HCEC 1CT (cell line): ENCODE measurements at places on chromosomes 11 and 22.
A peak's percentile ranks its signal among the peaks of the same experiment; 100 is the strongest.

DNA sequence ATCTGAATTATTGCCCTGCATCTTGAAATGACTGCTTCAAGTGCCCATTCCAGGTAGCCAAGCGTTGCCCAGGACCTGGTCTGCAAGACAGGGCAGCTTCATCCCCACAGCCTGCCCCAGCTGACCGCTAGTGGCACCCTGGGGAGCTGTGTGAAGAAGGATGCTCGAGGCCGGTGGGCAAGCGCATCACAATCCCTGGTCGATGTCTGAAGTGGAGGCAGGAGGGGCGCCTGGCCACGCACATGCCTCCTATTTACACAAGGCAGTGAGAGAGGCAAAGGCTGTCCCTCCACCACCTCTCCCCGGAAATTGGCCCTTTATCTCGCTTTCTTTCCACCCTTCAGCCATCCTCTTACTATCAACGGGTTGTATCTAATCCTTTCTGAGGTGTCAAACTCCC, 28.1 kb upstream of the PHF21A start:
- no peak for DNase-seq

DNA sequence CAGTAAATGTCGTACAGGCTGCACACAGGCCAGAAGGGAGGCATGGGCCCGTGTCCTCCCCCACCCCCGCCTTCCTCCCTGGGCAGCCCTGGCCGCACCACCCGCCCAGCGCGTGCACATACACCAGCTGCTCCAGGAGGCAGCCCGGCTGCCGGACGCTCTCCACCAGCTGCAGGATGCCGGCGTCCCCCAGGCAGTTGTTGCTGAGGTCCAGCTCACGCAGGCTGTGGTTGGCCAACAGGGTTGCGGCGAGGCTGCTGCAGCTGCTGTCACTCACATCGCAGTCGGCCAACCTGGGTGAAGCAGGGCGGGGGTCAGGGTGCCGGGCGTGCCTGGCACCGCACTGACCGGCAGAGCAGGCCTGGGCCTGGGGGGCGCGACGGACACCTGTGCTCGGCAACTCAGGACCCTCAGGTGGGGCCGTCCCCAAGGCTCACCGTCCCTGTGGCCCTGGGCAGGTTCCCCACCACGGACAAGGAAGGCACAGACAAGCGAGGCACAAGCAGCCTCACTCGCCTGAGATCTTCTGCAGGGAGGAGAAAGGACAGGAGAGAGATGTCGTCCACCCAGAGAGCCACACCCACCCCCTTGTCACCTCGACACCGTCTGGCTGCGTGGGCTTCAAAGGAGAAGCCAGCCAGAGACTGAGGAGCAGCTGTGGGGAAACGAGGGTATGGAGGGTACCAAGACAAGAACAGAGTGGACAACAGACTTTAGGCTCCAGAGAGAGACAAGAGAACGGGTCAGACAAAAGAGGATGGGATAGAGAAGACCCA, 12.1 kb downstream of the RNH1 start:
- no peak for DNase-seq

GRCh38 chr11:68116126-68116525, 5.1 kb downstream of the CHKA start:
- no peak for DNase-seq

GRCh38 chr11:17793642-17794170, 59.1 kb downstream of the KCNC1 start:
- DNase-seq, result no peak

- DNase-seq, result no peak
Measured at GRCh38 chr22:24030186-24030702, 19.1 kb downstream of the CABIN1 start.

- no peak for DNase-seq
Measured at GRCh38 chr22:45814198-45814597, 142.6 kb downstream of the ATXN10 start.

- no peak for DNase-seq
Measured at GRCh38 chr11:15947681-15948648, 408.4 kb downstream of the SOX6 start.

GRCh38 chr22:17994424-17995108, 29.8 kb downstream of the MICAL3 start:
- DNase-seq, result no peak

DNA sequence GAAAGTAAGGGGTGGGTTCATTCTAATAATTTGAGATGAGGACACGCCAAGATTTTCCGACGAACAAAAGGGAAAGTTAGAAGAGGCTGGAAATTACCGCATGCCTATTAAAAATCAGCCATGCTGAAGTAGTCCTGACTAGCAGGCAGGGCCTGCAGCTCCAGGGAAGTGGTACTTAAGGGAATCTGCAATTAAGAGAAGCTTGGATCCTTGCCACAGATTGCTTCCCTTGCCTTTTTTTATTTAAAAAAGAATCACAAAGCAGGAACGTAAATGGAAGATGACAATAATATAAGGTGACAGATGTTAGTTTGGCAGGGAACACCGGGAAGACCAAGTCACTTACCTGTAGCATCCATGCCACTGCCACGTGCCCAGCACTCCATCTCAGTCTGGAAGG, 359.3 kb downstream of the CADM1 start:
- no peak for DNase-seq

DNA sequence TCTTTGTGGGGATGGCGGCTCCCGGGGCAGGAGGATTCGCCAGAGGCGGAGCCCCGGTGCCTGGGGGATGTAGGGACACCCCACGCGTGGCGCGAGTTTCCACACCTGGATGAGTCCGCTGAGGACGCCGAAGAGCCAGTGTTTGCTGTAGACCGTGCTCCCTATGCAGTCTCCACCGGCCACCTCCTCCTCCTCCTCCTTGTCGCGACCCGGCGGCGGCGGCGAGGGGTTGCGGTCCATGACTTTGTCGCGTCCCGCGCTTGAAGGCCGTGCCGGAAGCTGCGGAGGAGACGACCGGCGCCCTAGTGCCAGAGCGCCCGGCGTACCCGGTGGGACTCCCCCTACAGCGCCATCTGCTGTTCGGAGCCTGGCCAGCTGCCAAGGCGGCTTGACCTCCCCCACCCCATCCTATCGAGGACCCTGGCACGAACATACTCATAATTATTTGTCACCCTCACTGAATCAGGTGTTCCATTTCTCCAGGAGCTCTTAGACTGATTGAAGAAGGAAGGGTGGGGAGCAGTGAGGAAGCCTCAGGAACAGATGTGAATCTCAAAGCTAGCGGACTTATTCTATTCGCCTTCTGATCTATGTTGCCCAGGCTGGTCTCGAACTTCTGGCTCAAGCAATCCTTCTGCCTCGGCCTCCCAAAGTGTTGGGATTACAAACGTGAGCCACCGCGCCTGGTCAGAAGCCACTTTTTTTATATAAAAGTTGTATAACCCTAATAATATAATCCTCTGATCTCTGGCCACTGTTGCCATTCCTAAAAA, at the start of gene SAAL1:
SAAL1 (minus strand) TSS at position 281 of the 773 bp plus-strand sequence; CDS start at position 240, 41 bp downstream.
- peak; percentile 81 for DNase-seq

- no peak for DNase-seq
Measured at GRCh38 chr22:17990942-17991341, 33.4 kb downstream of the MICAL3 start.

- no peak for DNase-seq
Measured at GRCh38 chr22:43205261-43205691, 18.3 kb upstream of the TTLL12 start.

DNA sequence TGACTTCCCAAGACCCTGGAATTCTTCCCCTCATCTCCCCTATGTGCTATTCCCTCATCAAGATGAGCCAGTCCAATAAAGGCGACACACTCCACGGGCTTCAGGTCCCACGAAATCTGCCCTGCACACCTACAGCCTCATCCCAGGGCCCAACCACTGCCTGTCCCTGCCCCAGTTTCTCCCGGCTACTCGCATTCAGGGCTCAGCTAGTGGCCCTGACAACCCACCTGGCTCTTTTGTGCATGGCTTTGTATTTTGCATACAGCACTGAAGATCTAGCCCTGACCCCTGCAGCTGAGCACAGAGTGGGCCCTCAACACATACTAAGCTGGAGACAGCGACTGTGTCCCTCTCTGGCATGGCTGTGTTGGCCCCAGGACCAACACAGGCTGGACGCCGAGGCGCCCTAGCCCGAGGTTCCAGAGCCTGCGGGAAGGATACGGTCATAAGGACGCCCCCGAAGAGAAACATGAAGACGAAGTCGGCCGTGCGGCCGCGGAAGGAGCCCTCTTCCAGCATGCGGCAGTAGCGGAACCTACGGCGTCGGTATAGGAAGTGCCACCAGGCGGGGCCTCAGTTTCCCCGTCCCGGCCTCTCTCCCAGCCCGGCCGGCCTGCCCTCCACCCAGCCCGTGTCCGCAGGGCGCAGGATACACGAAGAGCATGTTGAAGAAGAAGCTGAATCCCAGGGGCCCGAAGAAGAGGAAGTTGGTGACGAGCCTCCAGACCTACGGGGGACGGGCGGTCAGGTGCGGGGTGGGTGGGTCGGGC, 710 bp downstream of the DERL3 start:
- no peak for DNase-seq

DNA sequence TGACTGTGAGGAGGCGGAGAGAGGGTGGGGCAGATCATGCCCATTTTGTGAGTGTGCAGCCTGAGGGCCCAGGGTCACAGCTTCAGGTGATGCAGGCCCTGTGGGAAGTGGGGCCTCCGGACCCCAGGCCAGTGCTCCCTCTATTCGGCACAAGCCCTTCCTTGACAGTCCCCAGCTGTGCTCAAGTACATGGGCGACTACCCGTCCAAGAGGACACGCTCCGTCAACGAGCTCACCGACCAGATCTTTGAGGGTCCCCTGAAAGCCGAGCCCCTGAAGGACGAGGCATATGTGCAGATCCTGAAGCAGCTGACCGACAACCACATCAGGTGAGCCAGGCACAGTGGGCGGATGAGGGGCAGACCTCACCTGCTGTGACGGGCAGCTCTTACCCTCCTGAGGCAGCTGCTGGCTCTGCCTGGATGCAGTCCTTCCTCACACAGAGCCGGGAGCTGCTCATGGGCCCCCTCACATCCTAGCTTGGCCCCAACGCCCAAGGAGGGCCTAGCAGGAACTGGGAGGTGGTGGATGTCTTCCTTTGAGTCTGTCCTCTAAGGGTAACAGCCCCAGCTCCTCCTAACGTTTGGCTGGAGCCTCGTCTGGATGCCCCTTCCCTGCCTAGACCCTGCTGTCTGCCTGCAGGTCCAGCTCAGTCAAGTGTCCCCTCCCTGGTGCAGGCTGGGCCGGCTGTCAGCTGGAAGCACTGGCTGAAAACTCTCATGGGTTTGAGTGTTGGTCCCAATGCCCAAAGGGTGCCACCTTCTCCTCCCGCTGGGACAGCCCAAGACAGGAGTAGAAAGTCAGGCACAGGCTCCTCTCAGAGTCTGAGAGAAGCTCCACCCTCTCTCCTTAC, 76.1 kb downstream of the MYO7A start:
- DNase-seq, result no peak

DNA sequence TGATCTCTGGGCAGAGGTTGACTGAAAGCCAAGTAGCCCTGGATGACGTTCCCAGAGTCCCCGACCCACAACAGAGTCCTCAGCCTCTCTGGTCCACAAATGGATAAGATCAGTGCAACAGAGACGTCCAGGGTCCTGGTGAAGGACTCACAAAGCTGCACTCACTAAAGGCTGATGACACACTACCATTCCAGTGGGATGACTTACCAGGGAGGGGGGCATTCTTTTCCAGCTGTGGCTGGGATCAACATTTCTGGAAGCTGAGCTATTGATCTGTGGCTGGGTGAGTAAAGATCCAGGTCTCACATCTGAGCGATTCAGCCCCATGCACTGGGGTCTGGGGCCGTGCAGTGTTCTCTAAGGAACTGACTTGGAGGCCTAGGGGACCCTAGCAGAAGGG, 296.2 kb downstream of the NTM start:
- peak; percentile 77 for DNase-seq

- DNase-seq, result no peak
Measured at GRCh38 chr22:41308544-41308947, 7.2 kb downstream of the ZC3H7B start.
